ENCODE measurements at places on chromosomes 13 and 19. TPM values are rescaled to one million over a fixed set of nuclear protein-coding genes. Genes with fewer than 3 reads are reported as not detected.

DNA sequence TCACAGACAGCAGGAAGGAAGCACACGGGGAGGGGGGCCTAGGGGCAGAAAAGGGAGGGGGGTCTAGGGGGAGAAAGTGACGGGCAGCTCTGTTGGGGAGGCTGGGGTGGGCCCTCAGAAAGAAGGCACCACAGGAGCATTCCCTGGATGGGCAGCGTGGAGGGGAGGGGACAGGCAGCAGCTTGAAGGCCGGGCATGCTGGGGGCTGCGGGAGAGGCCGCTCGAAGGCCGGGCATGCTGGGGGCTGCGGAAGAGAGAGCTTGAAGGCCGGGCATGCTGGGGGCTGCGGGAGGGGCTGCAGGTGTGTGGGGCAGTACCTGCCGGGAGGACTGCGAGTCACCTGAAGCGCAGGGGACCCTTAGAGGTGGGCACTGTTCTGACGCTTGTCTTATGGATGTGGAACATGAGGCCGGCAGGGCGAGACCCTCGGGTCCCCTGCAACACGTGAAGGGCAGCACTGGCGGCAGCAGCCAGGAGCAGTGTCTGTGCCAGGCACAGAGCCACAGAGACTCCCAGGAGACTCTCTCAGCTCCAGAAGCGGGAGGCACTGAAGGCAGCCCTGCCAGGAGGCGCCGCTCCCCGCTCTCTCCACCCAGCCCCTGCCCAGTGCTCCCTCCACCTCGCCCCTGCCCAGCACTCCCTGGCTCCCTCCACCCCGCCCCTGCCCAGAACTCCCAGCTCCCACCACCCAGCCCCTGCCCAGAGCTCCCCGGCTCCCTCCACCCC lies 13.3 kb downstream of the ZNF787 start:
- H3K4me3 ChIP-seq = no peak overlapping the region
- no peaks in the 10 kb centered on the region for H3K36me3 ChIP-seq
- DNase-seq = no peak
- H3K27me3 ChIP-seq = no peaks in the 10 kb centered on the region
- H3K27ac ChIP-seq = no peak overlapping the region

GRCh38 chr13:79448413-79448812 lies 32.5 kb upstream of the NDFIP2 start:
- no peak for DNase-seq
- no peaks in the 10 kb centered on the region for H3K27me3 ChIP-seq
- no peak overlapping the region for H3K4me3 ChIP-seq
- no peaks in the 10 kb centered on the region for H3K4me1 ChIP-seq
- H3K27ac ChIP-seq = no peak overlapping the region
- H3K36me3 ChIP-seq = no peaks in the 10 kb centered on the region

- H3K4me1 ChIP-seq = peaks cover 20% of the 10 kb centered on the region
- peaks cover 78% of the 10 kb centered on the region for H3K27me3 ChIP-seq
- H3K4me3 ChIP-seq = no peak overlapping the region
- no peak for DNase-seq
- H3K36me3 ChIP-seq = no peaks in the 10 kb centered on the region
These were observed 2.8 kb upstream of the ONECUT3 start for GRCh38 chr19:1750343-1751021.

DNA sequence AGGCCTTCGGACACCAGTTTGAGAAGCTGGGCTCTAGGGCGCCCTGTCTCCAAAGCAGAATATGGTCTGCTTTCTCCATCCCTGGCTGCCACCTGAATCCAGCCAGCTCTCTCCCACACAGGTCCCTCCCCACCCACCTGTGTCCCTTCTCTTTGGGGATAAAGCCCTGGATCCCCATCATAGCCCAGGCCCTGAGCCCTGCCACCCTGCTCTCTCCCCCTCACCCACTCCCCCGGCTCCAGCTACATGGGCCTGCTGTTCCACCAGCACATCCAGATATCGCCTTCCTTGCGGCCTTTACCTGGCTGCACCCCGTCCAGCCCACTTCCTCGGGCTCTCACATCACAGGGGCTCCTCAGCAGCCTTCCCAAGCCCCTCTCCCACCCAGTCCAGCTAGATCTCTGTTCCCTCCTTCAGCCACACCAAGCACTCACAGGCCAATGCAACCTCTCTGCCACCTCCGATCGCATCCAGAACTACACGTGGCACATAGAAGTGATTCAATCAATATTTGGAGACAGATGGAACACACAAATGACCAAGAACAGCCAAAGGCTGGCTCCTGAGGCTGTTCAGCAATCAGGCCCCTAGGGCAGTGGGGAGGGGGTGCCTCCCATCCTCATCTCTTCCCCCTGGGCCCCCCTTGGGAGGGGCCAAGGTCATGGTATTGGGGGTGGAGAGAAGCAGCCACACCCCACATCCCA lies 7.6 kb downstream of the AKT2 start:
- peak; percentile 3 for DNase-seq
- peaks cover 42% of the 10 kb centered on the region for H3K4me1 ChIP-seq
- H3K36me3 ChIP-seq = no peaks in the 10 kb centered on the region
- H3K27me3 ChIP-seq = no peaks in the 10 kb centered on the region
- no peak overlapping the region for H3K4me3 ChIP-seq
- H3K27ac ChIP-seq = no peak overlapping the region

DNA sequence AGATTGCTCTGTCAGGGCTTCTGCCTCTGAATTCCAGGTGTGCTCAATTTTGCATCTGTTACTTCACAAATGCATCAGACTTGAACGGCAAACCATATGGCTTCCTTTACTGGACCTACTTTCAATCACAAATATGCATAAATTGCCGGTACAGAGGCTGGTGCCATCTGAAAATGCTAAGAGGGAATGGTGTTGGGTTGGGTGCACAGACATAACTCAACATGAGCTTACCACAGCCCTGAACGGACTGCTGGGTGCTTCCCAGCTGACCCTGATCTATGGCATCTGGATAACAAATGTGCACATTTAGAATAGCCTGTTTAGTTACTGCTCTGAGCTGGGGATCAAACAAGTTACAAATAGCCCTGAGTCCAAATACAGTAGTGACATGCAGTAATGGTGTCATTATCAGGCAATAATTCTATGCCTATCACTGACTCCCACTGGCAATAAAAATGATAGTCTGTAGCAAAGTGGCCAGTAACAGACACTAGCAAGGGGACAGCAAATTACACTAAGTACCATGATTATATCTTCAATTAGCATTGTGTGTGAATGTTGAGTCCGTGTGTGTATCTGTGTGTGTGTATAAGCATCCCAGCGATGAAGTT lies 927.3 kb downstream of the DIAPH3 start:
- H3K4me3 ChIP-seq = no peak overlapping the region
- DNase-seq = no peak
- no peaks in the 10 kb centered on the region for H3K27me3 ChIP-seq
- no peaks in the 10 kb centered on the region for H3K4me1 ChIP-seq
- H3K27ac ChIP-seq = no peak overlapping the region
- no peaks in the 10 kb centered on the region for H3K36me3 ChIP-seq

ZNF470 gene
- 4.9 TPM for total RNA-seq

Data from hepatocyte (in vitro differentiated cells).